ENCODE measurements at places on chromosomes 6 and 20.

- DNase-seq, result no peak
Observed at GRCh38 chr6:20574355-20574754, 40.1 kb downstream of the CDKAL1 start.

DNA sequence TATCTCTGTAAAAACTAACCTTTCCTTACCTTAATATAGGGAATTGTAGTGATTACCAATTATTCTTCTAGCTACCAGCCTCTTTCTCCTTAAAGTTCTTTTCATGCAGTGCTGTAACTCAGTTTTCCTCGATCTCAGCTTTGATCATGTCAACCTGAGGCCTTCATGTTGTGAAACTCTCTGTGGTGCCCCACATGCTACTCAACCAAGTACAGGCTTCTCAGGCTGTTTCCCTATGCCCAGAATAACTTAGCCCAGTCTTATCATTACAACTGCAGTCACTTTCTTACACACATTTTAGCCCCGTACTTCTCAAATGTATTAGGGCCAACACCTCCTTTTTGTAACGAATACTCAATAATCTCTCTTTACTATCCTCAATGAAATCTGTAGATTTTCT is 90.1 kb upstream of the SUPT3H start:
- no peak for DNase-seq

- no peak for DNase-seq
Observed at GRCh38 chr20:36364506-36364905, 58.4 kb downstream of the DLGAP4 start.

- no peak for DNase-seq
Observed at GRCh38 chr6:44829836-44830235, 442.3 kb downstream of the CDC5L start.

- no peak for DNase-seq
Observed at GRCh38 chr20:25992146-25992545, 295.5 kb upstream of the ZNF337 start.

DNA sequence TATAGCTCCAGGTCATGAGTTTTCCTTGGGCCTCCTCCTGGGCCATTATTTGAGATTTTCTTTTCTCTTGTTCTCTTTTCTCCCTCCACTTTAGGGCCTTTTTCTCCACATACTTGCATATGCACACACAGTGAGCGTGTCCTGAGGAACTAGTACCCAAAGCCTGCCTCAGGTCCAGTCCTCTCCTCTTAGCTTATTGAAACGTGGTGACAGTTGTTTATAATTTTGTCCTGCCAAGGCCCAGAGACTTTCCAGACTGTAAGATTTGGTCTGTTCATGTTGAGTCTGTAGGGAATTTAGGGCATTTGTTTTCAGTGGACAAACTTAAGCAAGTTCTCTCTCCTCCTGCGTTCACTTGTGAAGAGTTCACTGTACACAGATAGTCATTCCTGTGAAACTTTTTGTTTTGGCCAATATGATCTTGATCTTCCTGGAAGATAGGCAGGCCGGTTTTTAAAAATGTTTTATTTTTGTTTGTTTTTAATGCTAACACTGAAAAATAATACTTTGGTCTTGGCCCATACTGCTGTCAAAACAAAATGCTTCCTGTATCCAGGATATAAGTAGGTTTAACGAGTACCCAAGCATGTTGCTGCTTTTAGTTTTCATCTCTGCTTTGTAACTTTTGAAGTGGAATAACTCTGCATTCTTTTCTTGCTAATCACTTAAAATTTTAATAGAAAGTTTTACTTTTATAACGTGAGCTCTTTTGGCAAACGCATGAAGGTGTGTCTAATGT is 20.7 kb downstream of the LRRC1 start:
- DNase-seq, result no peak

DNA sequence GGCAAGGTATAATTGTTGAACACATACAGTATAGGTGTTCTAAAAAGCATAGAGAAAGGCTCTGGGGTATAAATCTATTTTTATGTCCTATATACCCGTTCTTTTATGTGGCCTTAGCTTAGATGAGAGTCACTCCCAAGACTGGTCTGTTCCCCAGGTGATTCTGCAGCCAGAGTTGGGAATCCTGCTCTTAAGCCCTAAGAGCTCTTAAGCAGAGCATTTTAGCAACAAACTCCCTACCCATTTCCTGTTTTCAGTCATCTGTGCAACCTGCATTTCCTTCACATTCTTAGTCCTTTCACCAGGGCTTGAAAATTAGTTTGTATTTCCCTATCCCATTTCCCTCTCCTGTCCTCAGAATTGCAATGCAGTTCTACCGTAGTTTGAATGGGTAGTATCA is 166.1 kb downstream of the HS3ST5 start:
- DNase-seq, result no peak

DNA sequence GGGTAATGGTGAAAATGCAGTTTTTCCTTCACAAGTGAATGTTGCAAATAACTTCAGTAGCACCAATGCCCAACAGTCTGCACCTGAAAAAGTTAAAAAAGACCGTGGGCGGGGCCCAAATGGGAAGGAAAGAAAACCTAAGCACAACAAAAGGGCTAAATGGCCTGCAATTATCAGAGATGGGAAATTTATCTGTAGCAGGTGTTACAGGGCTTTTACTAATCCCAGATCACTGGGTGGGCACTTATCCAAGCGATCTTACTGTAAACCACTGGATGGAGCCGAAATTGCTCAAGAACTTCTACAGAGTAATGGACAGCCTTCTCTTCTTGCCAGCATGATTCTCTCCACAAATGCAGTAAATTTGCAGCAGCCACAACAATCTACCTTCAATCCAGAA is 64.8 kb upstream of the SMIM8 start:
- DNase-seq, result no peak

GRCh38 chr20:8489094-8489883 is 357.2 kb downstream of the PLCB1 start:
- DNase-seq, result no peak

DNA sequence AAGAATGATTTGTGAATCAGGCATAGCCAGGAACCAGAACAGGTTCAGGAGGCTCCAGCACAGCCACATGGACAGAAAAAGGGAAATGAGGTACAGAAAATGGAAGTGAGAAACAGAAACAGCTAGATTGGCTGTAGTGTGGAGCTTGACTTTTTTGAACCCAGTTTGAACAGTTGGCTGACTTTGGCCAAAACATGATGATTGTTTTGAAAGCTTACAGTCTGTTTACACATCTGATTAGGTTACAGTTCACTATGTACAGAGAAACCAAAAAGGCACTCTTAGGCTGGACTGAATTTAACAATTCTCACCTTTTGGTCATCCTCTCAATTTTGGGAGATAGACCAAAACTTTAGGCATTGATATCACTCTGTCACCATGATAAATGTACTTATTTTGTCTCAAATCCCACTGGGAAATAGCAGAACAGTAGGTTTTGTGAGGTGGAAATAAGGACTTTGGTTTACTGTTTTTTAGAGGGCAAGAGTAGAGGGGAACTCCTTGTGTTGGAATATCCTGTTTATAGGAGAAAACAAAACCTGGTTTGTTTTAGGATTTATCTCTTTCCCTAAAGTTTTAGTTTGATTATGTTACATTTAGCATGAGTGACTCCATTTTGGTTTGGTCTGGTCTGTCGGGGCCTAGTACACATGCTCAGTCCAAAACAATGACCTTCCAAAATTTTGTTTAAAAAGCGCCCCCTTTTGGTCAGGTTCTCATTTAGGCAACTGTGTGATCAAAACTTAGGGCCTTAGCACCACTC is 123.1 kb downstream of the OLIG3 start:
- no peak for DNase-seq

DNA sequence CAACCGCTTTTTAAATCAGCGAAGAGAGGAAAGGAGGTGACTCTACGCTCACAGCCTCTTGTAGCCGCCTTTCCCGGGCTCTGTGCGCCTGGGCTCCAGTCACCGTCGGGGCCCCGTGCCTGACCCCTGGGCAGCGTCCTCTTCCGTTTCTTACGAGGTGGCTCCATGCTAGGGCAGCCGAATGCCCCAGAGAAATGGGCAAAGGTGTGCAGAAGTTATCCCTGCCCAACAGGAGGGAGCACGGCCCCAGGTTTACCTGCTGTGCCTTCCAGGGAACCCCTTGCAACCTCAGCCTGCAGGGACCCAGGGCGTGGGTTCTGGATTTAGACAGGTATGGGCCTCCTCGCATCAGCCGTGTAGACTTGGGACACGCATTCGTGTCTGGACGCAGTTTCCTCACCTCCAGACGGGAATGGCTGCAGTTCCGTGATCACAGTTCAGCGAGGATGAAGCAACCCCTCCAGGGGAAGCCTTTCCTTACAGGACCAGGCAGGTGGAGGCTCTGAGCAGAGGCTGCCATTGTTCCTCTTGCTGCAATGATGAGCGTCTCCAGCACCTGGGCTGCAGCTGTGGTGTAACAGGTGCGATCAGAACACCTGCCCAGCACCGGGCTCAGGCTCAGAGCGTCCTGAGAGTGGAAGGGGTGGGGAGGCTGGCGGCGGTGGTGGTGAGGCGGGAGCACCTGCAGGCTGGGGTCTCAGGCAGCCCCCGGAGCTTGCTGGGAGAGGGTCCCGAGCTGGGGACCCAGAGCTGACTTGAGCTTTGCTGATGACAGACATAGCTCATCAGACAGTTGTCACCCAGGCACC is 81.3 kb upstream of the BHLHE23 start:
- peak; percentile 70 for DNase-seq

DNA sequence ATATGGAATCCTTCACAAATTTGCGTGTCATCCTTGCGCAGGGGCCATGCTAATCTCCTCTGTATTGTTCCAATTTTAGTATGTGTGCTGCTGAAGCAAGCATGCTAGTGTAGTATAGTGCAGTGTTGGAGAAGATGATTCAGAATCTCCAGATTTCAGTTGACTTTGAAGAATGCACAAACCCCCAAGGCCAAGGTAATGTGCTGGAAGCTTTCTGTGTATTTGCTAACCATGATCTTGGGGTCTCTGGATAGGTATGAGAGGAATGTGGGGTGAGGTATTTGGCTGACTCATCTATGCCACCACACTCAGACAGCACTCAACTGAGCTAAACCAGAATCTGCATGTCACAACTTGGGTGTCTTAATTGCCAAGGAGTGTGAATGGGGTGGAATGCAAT is 42.6 kb upstream of the DEK start:
- no peak for DNase-seq

DNA sequence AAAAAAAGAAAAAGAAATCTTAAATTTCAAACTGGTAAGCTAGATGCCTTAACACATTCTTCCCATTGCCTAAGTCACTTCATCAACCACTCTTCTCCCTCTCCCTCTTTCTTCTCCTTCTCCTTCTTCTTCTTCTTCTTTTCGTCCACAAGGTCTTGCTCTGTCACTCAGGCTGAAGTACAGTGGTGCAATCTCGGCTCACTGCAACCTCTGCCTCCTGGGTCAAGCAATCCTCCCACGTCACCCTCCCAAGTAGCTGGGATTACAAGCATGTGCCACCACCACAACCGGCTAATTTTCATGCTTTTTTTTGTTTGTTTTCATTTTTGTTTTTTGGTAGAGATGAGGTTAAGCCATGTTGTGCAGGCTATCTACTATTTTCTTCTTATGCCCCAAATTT is 60.2 kb downstream of the GPR63 start:
- no peak for DNase-seq

DNA sequence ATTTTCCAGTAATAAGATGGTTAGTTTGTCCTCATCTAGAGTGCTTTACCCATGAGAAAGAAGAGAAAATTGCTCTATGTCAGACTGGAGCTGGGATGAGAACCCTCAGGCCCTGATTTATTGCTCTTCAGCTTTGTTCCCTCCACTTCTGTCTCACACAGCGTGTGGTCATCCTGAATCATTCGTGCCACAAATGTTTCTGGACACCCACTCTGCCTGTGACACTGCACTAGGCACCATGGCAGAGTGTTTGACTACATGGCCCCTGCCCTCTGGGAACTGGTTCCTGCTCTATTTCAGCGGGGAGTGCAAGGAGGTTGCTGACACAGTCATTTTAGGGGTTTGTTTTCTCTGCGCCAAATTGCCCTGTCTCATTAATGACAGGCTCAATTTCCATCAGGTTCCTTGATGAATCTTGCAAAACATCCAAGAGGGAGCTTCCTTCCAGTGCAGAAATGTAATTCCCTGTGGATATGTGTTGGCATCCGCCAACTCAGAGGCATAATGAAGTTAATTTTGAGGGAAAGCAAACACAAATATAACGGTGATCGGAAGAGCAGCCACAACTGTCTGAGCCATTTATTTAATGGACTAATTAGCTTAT is 207.5 kb downstream of the CLIC5 start:
- DNase-seq, result no peak

GRCh38 chr20:58268421-58268821 is 40.0 kb upstream of the ANKRD60 start:
- DNase-seq, result no peak

- no peak for DNase-seq
Observed at GRCh38 chr20:38429301-38429700, 5.8 kb downstream of the SNHG17 start.

DNA sequence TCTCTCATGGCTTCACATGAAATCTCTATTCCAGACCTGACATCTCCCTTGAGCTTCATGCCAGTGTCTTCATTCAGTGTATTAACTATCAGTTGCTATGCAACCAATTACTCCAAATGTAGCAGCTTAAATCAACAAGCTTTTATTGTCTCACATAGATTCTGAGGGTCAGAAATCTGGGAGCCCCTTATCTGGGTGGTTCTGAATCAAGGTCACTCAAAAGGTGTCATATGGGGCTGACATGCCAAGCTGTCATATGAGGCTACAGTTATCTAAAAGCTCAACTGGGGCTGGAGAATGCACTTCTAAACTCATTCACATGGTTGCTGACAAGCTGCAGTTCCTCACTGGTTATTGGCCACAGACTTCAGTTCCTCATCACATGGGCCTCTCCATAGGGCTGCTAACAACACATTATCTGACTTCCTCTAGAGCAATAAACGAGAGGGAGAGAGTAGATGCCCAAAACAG is 7.3 kb upstream of the CGA start:
- DNase-seq, result no peak

- DNase-seq, result no peak
Observed at GRCh38 chr6:394641-395289, 3.2 kb downstream of the IRF4 start.

- DNase-seq, result no peak
Observed at GRCh38 chr6:140784573-140784972, 1348.2 kb upstream of the GJE1 start.

DNA sequence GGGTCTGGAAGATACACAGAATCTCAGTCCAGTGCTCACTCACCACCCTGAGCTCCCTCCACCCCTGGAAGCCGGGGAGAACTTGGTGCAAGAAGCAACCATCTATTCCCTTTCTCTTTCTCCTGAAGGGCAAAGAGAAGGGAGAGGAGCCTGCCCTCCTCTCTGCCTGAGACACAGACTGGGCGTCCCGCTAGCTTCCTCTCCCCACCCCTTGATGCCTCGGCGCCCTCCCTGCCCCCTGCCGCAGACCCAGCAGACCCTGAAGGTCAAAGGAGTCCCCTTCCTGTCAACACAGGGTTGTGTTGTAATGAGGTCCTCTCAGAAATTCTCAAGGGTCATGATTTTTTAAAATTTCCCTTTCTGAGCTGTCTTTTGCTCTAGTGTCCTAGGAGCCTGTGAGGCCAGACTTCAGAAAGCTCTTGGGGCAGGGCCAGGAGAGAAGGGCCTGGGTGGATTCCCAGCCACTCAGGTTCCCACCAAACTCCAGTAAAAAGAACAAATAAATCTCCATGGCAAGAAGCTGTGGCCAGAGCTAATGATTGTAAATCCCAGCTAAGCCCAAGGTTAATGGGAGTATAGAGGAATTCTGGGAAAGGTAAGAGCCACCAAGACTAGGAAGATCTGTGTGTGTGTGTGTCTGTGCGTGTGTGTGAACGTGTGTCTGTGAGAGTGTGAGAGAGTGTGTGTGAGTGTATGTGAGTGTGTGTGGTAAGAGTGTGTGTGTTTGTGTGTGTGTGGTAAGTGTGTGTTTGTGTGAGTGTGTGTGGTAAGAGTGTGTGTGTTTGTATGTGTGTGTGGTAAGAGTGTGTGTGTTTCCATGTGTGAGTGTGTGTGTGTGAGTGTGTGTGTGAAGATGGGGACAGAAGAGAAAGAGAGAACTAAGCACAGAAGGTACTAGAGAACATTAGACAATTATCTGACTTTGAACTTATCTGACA is 1.1 kb upstream of the JPH2 start:
- no peak for DNase-seq

Data from NCI-H345 (cell line).